NCI-H460 (cell line): ENCODE measurements at places on chromosomes 16 and 17. TPM values are rescaled to one million over a fixed set of nuclear protein-coding genes. Genes with fewer than 3 reads are reported as not detected.
A peak's percentile ranks its signal among the peaks of the same experiment; 100 is the strongest.

DNA sequence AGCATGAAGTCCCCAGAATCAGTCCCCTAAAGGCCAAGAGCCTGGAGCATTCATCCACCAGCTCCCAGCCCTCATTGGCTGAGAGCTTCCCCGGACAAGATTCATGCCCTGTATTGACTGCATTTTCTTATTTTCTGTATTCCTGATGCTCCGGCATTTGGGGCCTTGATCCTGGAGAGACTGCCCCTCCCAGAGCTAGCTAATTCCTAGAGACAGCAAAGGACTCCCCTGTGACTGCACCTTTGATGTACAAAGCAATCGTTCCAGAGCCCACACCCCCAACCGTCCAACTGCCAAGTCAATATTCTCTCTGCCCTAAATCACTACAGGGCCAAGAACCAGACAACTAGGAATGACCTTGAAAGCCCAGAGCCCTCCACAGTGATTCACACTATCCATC is 93.4 kb upstream of the CDH5 start:
- DNase-seq, result no peak

DNA sequence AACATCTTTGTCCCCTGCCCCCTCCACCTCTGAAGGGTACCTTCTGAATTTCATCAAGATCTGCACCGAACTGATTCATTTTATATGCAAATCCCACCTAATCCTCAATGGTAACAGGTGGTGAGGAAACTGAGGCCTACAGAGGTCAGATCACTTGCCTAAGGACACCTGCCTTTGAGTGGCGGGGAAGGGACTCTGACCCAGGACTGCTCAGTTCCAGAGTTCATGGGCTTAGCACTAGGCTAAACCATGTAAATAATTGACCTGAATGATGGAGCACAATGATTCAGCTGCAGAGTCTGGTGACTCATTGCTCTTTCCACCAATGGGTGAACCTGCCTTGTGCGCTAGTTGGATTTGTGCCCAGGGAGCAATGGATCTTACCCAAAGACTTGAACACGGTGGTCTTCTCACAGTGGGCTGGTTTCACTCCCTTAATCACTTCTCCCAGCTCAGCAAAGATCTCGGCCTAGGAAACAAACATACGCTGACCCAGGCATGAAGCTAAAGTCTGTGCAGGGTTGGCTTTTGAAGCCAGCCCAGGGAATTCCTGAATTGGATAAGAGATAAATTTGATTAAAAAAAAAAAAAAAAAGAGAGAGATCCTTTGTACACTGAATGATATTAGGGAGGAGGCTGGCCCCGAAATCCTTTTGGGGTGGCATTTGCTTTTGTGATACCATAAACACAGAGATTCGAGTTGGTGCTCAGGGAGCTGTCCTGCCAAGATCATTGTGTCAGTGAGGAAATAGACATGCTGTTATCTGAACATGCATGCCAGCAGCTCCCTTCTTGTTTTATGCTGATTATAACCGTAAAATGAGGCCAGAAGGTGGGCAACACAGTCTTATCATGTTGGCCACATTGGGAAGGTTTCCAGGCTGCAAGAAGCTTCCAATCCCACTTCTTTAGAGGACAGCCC is 17.0 kb downstream of the CRYM start:
- peak; percentile 55 for DNase-seq

DNA sequence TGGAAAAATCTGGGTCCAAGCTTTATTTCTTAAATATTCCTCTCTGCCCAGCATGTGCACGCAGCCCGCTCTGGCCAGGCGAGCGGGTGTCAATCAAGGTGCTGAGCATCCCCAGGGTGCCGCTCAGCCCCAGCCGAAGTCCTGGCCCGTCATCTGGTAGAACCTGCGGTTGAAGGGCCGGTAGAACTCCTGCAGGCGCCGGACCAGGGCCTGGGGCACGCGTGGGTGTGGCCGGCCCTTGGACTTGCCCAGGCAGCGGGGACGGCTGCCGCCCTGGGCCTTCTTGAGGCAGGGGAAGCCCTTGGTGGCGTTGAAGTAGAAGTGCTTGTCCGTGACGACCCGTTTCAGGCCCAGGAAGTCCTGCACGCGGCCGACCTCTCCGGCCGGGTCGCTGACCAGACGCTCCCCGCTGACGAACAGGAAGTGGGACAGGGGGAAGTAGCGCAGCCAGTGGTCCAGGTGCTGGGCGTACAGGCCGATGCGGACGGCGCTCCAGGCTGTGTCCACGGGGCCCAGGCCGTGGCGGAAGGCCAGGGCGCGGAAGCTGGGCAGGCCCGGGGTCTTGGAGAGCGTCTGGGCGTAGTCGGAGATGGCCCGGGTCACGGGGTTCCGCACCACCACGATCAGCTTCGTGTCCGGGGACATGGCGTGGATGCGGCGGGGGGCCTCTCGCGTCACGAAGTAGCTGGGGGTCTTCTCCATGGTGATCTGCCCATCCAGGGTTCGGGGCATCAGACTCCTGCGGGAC is 6.6 kb downstream of the HS3ST6 start:
- DNase-seq, result no peak

- no peak for DNase-seq
These were observed 4.0 kb downstream of the TGFB1I1 start for GRCh38 chr16:31475946-31476302.

DNA sequence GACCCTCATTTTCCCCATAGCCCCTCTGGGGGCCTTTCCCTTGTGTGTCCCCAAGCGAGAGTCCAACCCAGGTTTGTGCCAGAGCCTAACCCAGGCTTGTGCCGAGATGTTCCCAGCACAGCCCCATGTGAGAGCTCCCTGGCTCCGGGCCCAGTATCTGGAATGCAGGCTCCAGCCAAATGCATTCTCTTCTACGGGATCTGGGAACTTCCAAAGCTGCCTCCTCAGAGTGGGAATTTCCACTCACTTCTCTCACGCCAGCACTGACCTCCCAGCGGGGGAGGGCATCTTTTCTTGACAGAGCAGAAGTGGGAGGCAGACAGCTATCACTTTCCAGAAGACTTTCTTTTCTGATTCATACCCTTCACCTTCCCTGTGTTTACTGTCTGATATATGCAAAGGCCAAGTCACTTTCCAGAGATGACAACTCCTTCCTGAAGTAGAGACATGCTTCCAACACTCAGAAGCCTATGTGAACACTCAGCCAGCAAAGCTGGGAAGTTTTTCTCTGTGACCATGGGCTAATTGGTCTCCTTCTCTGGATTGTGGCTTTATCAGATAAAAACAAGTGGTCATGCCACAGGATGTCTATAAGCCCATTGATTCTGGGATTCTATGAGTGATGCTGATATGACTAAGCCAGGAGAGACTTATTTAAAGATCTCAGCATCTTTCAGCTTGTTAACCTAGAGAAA is 2.5 kb upstream of the CCL2 start:
- DNase-seq, result no peak

DNA sequence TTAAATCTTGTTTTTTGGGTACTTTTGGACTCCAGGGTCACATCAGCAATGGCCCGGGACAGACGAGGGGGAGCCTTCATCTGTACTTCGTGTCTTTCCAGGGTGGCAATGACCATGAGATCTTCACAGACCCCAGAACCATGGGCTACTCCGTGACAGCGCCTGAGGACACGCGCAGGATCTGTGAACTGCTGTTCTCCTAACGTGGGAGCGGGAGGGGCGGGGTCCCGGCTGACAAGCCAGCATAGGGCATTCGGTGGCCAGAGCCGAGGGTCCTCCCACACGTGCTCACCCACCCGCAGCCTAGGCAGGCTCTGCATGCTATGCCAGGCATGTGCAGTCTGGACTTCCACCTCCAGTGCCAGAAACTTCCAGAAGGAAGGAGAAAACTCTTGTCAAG is 21.2 kb downstream of the CARHSP1 start:
- no peak for DNase-seq

DNA sequence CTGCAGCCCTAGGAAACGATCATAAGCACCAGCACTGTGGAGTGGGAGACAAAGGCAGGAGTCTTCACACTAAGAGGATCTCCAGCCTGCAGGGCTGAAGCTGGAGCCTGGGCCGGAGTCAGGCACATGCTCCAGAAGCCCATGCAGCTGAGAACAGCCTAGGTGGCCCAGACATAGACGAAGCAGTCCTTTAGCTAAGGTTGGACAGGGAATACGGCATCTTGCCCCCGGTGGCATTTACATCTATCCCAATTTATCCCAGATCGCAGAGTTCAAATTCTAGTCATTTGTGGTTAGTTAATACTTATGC is 13.9 kb downstream of the TSPOAP1 start:
- DNase-seq, result no peak

- no peak for DNase-seq
These were observed 17.9 kb upstream of the DPEP1 start for GRCh38 chr16:89595330-89596060.

DNA sequence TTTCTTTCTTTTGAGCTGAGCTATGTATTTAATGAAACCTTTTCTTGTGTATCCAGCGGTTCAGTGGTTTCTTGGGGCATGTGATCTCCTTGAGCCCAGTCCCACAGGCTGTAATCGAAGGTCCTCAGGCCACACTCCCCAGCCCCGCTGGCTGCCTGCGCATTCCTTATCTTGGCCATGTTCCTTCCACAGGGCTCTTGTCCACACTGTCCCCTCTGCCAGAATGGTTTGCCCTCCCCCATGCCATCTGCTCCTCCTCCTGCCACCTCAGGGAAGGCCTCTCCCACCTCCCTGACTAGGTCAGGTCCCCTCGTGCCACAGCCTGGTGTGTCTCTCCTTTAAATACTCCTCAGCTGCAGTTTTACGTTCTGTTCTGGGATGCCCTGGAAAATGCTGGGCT is 12.1 kb upstream of the NLRC5 start:
- no peak for DNase-seq

- no peak for DNase-seq
These were observed 47.9 kb downstream of the TOM1L2 start for GRCh38 chr17:17924131-17924856.

GRCh38 chr17:79608624-79608959 is 2.3 kb downstream of the RBFOX3 start:
- no peak for DNase-seq

DNA sequence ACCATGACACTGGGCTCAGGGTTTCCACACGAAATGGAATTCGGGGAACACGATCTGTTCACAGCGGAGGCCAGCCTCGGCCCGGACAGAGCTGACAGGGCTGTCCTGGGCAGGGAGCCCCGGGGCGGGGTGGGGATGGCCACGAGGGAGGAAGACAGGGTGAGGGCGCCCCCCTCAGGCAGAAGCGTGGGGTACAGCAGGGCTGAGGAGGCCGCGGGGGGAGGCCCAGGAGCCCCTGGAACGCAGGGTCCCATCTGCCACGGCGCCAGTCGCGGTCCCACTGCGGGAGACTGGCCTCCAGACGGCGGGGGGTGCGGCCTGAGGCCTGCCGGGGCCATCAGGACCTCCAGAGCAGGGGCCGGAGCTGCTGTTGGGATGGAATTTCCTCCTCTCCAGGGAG is 75.9 kb downstream of the LMF1 start:
- DNase-seq, result no peak

DNA sequence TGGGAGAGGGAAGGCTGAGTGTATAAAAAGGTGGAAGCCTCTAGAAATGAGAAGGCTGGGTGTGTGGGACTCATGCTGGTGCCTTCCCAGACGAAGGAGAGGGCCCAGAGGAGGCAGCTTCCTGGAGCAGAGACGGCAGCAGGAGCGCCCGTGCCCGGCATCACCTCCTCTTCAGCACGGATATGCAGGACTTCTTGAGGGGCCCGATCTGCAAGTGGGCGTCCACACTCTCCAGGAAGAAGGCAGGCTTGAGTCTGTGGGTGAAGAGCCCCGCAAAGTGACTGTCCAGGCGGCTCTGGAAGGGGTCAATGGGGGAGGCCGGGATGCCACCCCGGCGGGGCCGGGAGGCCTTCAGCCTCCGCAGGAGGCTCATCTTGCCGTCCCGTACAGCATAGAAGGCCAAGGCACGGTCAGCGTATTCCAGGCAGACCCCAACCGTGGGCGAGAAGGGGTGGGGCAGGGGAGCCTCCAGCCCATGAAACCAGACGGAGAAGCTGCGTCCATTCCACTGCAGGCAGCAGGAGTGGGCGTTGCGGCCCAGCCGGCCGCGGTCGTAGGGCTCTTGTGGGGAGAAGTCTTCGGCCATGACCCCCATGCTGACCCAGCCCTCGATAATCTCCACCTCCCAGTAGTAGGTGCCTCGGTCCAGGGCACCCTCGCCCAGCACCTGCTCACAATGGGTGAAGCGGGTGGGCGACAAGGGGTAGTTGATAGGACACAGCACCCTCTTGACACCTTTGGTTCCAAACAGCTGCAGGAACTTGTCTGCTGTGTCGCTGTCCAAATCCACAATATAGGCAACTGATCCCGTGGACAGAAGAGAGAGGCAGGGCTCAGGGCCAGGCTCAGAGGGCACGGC is 3.8 kb downstream of the TRIM47 start:
- no peak for DNase-seq

DNA sequence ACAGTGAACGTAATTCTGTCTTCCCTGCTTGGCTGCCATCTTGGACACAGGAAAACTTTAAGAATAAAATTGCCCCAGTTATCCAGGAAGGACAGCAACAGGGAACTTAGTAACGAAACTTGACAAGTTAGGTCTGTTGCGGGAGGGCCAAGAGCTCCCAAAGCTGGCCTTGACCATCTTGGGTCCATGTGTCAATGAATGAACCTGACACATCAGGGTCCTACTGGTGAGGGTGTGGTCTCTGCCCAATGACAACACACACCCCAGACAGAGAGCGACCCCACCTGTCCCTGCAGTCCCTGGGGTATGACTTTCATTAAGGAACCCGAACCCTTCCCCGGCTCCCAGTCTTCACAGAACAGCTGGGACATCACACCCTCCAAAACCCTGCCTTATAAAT is 96.3 kb downstream of the NDE1 start:
- DNase-seq, result no peak

GRCh38 chr16:88871349-88871702 is 4.9 kb upstream of the PABPN1L start:
- no peak for DNase-seq

DNA sequence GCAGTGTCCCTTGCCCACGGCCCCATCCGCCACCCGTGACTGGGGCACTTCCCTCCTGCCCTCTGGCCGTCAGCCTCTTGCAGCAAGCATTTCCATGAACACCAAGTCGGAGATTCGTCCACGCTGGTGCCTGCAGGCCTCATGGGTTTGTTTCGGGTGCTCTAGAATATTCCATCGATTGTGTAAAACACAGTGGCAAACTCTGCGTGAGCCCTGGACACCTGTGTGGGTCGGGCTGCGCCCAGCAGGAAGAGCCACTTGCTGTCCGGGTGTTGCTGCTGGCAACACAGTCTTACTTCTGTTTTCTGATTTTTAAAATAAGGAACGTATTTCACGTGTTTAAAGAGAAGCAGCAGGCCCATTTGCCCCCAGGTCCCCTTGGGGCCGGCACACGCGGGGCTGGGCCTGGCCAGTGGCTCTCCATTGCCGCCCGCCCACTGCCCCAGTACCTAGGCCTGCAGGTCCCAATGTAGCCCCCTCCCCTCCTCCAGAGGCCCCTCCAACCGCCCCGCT is 10.0 kb downstream of the CYBC1 start:
- DNase-seq, result no peak

GRCh38 chr17:77375917-77376651 is 235.3 kb downstream of the SEC14L1 start:
- DNase-seq, result no peak

GRCh38 chr17:37107406-37108083 is 158.8 kb downstream of the AATF start:
- no peak for DNase-seq

Gene HIC1
- 0.12 TPM in 2 replicates for total RNA-seq

Gene TGFB1I1
- total RNA-seq, result 8.0 and 8.6 TPM in 2 replicates

Gene WNT3
- total RNA-seq, result 5.8 and 7.0 TPM in 2 replicates

Gene BMERB1
- total RNA-seq, result 35.8 and 43.7 TPM in 2 replicates

Gene MMP15
- total RNA-seq, result 4.0 and 4.8 TPM in 2 replicates

Gene CCL4
- total RNA-seq, result not detected in 2 replicates

Gene SPATA32
- not detected in 2 replicates for total RNA-seq

Gene JPT2
- total RNA-seq, result 41.6 and 44.8 TPM in 2 replicates

Gene SDR42E1
- not detected in 2 replicates for total RNA-seq

Gene PIK3R5
- 0.35 TPM in 2 replicates for total RNA-seq

Gene TBC1D3K
- not detected in 2 replicates for total RNA-seq

Gene CRYBA1
- total RNA-seq, result not detected in 2 replicates

Gene MYO1C
- 76.2 and 78.8 TPM in 2 replicates for total RNA-seq

Gene AATK
- 0.43 and 0.74 TPM in 2 replicates for total RNA-seq
